Activated CD4-positive, alpha-beta T cell treated with anti-CD3 and anti-CD28 coated beads, Interleukin-2, amount 10 ng/mL, durations not matched to agents 7 days and 5 days (primary cell): ENCODE measurements at places on chromosomes 3 and 15.

- DNase-seq, result no peak
Observed at GRCh38 chr3:29463304-29463703, 182.4 kb downstream of the RBMS3 start.

DNA sequence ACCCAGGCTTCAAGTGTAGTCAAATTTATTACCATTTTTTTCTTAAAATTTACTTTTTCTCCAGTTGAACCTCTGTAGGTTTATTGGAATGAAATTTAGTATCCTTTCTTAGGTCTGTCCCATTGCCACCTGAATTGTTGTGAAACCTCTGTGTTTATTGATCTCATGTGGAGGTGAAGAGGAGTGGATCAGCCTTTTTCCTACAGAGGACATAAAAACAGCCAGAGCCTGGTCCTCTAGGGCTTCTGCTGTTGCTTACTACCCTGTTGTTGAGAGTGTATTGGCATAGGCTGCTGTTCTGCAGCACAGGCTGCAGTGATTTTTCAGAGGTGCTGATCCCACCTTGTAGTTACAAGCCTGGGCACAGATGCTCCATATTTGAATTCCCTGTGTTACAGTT lies 44.6 kb downstream of the LRRC28 start:
- DNase-seq, result no peak

DNA sequence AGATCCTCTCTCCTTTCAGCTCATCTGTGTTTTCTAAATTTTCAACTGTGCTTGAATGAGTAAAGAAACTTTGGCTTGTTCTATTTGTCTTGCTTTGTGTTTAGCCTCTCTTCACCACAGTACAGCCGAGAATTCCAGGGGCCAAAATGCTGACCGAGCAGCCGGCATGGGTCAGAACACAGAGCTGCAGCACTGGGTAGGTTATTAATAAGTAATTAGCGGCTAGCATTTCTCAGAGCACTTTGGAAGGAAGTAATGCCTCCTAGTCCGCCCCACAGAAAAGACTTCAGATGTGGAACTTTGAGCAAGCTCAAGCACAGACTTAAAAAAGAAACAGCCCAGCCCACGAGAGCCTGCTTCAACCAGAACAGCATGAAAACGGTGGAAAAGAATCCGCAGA lies 343.9 kb downstream of the ARRDC4 start:
- DNase-seq, result no peak

GRCh38 chr15:100667405-100668347 lies 65.3 kb downstream of the ASB7 start:
- no peak for DNase-seq

GRCh38 chr3:148735597-148735996 lies 37.9 kb downstream of the AGTR1 start:
- no peak for DNase-seq

GRCh38 chr15:65771870-65772269 lies 20.2 kb downstream of the DENND4A start:
- DNase-seq, result no peak

- no peak for DNase-seq
Observed at GRCh38 chr3:22734756-22735155, 468.4 kb upstream of the UBE2E2 start.

DNA sequence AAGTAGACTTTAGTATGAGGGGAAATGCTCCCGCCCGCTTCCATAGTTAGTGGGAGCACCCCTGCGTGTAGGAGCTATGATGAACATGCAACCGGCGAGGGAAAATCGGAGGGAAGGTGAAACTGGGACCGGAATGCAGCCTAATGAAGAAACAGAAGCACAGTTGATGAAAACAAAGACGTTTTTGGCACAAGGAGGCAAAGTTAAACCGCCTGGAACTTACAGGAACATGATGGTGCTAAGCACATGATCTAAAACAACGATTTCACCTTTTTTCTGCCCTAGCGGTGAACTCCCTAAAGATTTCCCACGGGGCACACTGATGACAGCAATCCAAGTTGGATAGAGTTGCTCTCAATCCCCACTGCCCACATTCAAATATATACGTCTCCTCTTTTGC lies 49.4 kb upstream of the SPATA12 start:
- DNase-seq, result no peak

GRCh38 chr3:25911525-25912295 lies 121.8 kb downstream of the OXSM start:
- DNase-seq, result peak; percentile 48

DNA sequence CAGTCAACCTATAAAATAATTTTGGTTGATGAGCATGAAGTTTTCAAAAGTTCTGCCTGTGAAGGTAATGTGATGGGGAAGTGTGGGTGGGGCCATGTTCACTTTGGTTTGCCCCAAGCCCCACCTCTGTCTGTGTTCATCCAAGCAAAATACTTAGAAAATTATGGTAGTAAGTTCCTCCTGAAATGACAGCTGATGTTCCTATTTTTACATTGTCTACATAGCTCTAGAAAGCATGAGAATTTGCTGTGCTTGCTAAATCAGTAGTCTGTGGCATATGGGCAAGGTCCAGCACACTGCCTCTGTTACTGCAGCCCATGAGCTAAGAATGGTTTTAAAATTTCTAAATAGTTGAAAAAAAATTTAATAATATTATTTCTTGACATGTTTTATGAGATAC lies 21.9 kb upstream of the CP start:
- no peak for DNase-seq

GRCh38 chr15:33131552-33132232 lies 62.8 kb downstream of the FMN1 start:
- no peak for DNase-seq

DNA sequence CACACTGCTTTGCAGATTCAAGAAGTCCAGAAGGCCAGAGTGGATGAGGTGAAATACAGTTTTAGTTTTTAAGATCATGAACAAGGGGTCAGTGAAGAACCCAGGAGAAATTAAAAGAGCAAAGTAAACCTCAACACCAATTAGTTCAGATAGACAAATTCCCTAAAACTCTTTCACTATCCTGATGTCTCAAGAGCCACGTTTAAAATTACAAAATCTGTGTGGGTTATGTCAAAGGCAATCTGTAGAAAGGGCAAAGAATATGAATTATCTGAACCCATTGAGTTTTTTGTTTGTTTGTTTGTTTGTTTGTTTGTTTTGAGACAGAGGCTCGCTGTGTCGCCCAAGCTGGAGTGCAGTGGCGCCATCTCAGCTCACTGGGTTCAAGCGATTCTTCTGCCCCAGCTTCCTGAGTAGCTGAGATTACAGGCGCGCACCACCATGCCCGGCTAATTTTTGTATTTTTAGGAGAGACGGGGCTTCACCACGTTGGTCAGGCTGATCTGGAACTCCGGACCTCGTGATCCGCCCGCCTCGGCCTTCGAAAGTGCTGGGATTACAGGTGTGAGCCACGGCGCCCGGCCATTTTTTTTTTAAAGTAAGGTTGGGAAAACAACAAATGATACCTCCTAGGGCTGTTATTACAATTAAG lies 32.1 kb upstream of the ST3GAL6 start:
- no peak for DNase-seq

GRCh38 chr3:57224856-57225255 lies 2.7 kb upstream of the APPL1 start:
- no peak for DNase-seq

- no peak for DNase-seq
Observed at GRCh38 chr3:138547342-138547975, 46.6 kb downstream of the CEP70 start.

DNA sequence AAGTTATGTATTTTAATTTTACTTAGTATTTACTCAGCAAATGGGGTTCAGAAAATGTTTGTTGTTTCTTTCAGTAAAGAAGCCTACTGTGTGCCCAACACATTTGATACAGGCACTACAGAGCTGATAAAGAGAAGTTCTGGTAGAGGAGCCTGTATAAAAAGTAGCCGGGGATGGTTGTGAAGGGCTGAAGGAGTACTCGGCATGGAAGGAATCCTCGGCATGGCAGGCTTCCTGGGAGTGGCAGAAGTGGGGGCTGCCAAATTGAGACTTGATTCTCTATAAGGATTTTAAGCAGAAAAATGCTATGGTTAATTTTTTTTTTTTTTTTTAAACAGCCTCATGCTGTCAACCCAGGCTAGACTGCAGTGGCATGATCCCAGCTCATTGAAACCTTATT lies 9.3 kb downstream of the ARL13B start:
- DNase-seq, result no peak

GRCh38 chr3:67614195-67614594 lies 40.2 kb downstream of the SUCLG2 start:
- no peak for DNase-seq

DNA sequence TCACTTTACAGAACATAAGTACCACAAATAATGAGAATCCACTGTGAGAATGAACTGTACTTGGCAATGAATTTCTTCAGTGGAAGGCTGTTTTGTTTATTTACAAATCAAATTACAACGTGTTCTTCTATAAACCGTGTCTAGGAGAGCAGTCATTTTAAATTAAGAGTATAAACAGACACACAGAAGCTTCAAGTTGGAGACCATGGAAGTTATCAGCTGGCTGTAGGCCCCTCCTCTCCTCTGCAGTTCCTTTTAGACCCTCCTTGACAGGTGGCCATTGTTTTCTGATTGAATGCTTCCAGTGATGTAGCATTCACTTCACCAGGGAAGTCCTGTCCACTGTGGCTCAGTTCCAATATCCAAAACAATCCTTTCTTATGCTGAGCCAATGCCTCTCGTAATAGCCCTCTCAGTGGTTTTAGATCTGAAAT lies 7.3 kb upstream of the MAPK6 start:
- DNase-seq, result no peak

- no peak for DNase-seq
Observed at GRCh38 chr3:127691974-127692373, 19.2 kb downstream of the ABTB1 start.

- no peak for DNase-seq
Observed at GRCh38 chr15:63401078-63401477, 19.4 kb upstream of the CA12 start.

- DNase-seq, result no peak
Observed at GRCh38 chr3:65729555-65729954, 309.2 kb downstream of the MAGI1 start.

- no peak for DNase-seq
Observed at GRCh38 chr15:55909036-55909811, 84.2 kb downstream of the NEDD4 start.

DNA sequence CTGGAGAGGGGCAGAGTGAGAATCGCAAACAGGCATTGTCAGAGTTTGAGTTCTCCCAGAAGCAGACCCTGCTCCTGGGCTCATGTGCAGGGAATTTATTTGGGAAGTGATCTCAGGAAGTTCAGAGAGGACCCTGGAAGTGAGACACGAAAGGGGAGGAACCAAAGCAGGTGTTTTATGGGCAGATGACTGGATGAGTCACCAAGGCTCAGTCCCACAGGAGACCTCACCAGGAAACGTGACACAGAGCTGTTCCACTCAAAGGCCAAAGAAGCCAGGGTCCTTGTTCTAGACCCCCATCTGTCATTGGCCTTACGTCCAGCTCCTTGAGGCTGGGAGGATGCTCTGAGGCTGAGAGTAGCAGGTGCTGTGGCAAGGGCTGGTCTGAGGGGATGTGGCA lies 43.4 kb upstream of the SEC22A start:
- no peak for DNase-seq

GRCh38 chr3:61927332-61927731 lies 366.0 kb downstream of the PTPRG start:
- no peak for DNase-seq

DNA sequence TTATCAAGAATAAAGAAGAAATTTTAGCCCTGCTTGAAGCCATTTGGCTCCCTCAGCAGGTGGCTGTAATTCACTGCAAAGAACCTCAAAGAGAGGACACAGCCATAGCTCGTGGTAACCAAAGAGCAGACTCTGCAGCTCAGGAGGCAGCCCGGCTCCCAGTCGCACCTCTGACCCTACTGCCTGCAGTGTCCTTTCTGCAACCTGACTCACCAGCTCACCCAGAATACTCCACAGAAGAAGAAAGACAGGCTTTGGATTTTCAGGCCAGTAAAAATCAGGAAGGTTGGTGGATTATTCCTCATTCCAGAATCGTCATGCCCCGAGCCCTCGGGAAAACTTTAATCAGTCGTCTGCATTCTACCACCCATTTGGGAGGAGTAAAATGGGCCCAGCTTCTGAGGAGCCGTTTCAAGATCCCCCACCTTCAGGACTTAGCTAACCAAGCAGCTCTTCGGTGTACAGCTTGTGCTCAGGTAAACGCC lies 38.6 kb downstream of the ZBTB11 start:
- no peak for DNase-seq

GRCh38 chr15:91465696-91466095 lies 365.6 kb downstream of the SV2B start:
- no peak for DNase-seq

DNA sequence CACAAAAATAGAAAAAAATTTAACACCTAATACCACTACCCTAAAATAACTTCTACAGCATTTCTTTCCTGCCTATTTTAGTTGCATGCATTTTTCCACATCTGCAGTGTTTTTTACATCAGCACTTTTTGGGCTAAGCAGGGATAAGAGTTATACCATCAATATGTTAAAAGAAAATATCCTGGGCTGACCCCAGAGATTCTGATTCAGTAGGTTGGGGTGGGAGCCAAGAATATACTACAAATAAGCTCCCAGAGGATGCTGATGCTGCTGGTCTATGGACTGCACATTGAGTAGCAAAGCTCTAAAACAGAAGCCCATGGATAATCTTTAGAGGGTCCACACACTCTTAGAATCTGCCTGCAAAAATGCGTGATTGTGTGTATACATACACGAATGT lies 14.8 kb downstream of the FYCO1 start:
- no peak for DNase-seq

DNA sequence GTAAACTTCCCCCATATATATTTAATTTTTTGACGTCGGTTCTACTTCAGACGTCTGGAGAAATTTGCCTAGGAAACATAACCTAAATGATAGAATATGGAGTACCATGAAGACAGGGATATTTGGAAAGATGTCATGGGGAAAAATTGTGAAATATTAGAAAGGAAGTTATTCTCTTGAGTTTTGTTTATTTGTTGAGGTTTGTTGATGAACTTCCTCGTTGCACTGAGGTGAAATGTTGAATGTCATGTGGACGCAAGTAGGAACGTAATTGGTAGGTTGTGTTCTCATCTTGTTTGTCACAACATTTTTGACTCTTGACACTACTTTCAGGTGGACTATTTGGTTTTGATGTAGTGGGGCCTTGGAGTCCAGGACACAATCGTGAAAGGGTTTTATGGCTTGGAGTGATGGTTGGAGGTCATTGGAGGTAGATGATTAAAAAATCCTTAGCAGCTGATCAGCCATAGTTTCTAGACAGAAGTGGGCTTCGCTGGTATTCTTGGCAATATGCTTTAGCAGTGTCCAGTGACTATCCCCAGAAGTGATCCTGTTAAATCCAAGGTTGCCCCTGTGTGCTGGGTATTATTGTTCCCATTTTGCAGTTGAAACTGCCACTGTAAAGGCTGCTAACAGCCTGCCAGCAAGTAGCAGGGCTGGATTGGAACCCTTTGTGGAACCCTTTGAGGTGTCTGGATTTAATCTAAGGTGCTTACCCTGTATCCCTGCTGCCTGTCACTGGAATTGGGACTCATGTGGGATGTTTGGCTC lies 1.5 kb downstream of the ABHD5 start:
- no peak for DNase-seq

- no peak for DNase-seq
Observed at GRCh38 chr3:127606086-127606805, 8.0 kb downstream of the MCM2 start.

- DNase-seq, result no peak
Observed at GRCh38 chr15:57751177-57751800, 44.8 kb downstream of the POLR2M start.
